ENCODE measurements at places on chromosomes 3 and 15. TPM values are rescaled to one million over a fixed set of nuclear protein-coding genes. Genes with fewer than 3 reads are reported as not detected.

GRCh38 chr3:39419742-39420315 is 13.3 kb downstream of the RPSA start:
- no peaks in the 10 kb centered on the region for H3K36me3 ChIP-seq
- DNase-seq = no peak
- no peaks in the 10 kb centered on the region for H3K4me1 ChIP-seq
- H3K27me3 ChIP-seq = no peaks in the 10 kb centered on the region
- no peak overlapping the region for H3K4me3 ChIP-seq

- no peak overlapping the region for H3K27ac ChIP-seq
- peaks cover 37% of the 10 kb centered on the region for H3K4me1 ChIP-seq
- DNase-seq = no peak
- H3K4me3 ChIP-seq = no peak overlapping the region
Observed at GRCh38 chr15:31456354-31457060, 129.9 kb downstream of the KLF13 start.

GOLGA6L10 gene
- total RNA-seq = 0.96 TPM

LRRC34 gene
- total RNA-seq = 3.9 TPM

- no peaks in the 10 kb centered on the region for H3K4me1 ChIP-seq
- no peak for DNase-seq
- no peaks in the 10 kb centered on the region for H3K36me3 ChIP-seq
- H3K4me3 ChIP-seq = no peak overlapping the region
- peaks cover 11% of the 10 kb centered on the region for H3K27me3 ChIP-seq
- no peak overlapping the region for H3K27ac ChIP-seq
Observed at GRCh38 chr3:120475722-120476377, 25.1 kb upstream of the FSTL1 start.

- no peak overlapping the region for H3K27ac ChIP-seq
- H3K4me1 ChIP-seq = no peaks in the 10 kb centered on the region
- H3K27me3 ChIP-seq = no peaks in the 10 kb centered on the region
- H3K36me3 ChIP-seq = peaks cover 27% of the 10 kb centered on the region
- no peak for DNase-seq
- no peak overlapping the region for H3K4me3 ChIP-seq
Observed at GRCh38 chr15:35440265-35440664, 105.7 kb downstream of the DPH6 start.

DNA sequence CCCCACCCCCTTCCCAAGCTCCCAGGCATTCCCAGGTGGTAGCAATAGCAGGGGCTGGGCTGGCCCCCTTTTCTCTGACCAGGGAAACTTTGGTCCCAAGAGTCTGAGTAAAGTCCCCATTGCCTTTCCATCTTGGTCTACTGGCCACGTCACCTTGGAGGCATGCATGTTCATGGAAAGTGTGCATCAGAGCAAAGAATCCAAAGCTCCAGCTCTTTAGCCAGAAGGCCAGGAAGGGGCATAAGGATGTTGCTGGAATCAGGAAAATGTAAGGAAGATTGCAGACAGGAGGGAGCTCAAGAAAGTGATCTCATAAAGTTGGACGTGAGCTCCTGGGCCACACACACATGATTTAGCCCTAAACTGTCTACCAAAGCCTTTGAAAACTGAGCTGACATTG is 63.6 kb downstream of the KBTBD12 start:
- no peaks in the 10 kb centered on the region for H3K4me1 ChIP-seq
- peaks cover 12% of the 10 kb centered on the region for H3K27me3 ChIP-seq
- peaks cover 1% of the 10 kb centered on the region for H3K36me3 ChIP-seq
- H3K4me3 ChIP-seq = no peak overlapping the region

GRCh38 chr15:27490867-27491595 is 520.0 kb downstream of the GABRG3 start:
- no peak overlapping the region for H3K27ac ChIP-seq
- no peak for DNase-seq
- no peaks in the 10 kb centered on the region for H3K36me3 ChIP-seq
- H3K27me3 ChIP-seq = no peaks in the 10 kb centered on the region
- no peak overlapping the region for H3K4me3 ChIP-seq

DNA sequence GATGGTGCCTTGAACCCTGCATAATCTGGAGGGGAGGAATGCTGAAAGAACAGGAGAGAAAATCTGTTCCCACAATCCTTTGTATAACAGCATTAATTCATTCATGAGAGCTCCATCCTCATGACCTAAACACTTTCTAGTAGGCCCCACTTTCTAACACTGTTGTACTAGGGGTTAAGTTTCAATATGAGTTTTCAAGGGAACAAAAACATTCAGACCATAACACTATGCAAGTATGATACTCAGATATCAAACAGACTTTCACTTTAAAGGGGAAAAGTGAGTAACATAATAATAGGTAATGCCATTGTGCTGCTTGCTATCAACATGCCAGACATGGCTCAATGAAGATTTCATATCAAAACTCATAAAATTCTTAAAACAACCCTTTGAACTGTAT is 32.4 kb upstream of the PLSCR2 start:
- no peak overlapping the region for H3K27ac ChIP-seq
- H3K27me3 ChIP-seq = no peaks in the 10 kb centered on the region

- no peaks in the 10 kb centered on the region for H3K36me3 ChIP-seq
- no peak overlapping the region for H3K27ac ChIP-seq
- no peak overlapping the region for H3K4me3 ChIP-seq
- H3K4me1 ChIP-seq = no peaks in the 10 kb centered on the region
- H3K27me3 ChIP-seq = peaks cover 3% of the 10 kb centered on the region
Observed at GRCh38 chr3:150239766-150240165, 168.3 kb upstream of the TSC22D2 start.

GRCh38 chr3:52679811-52680210 is 5.9 kb downstream of the PBRM1 start:
- no peak for DNase-seq
- H3K27ac ChIP-seq = peak overlapping the region; percentile 63
- H3K27me3 ChIP-seq = no peaks in the 10 kb centered on the region
- no peak overlapping the region for H3K4me3 ChIP-seq
- peaks cover 45% of the 10 kb centered on the region for H3K36me3 ChIP-seq
- H3K4me1 ChIP-seq = peaks cover 55% of the 10 kb centered on the region

Measured in activated naive CD4-positive, alpha-beta T cell treated with anti-CD3 and anti-CD28 coated beads for 36 hours (primary cell).